ENCODE measurements at places on chromosomes 13 and 19. TPM values are rescaled to one million over a fixed set of nuclear protein-coding genes. Genes with fewer than 3 reads are reported as not detected.

- DNase-seq = no peak
Measured at GRCh38 chr13:41833831-41834230, 127.1 kb downstream of the VWA8 start.

DNA sequence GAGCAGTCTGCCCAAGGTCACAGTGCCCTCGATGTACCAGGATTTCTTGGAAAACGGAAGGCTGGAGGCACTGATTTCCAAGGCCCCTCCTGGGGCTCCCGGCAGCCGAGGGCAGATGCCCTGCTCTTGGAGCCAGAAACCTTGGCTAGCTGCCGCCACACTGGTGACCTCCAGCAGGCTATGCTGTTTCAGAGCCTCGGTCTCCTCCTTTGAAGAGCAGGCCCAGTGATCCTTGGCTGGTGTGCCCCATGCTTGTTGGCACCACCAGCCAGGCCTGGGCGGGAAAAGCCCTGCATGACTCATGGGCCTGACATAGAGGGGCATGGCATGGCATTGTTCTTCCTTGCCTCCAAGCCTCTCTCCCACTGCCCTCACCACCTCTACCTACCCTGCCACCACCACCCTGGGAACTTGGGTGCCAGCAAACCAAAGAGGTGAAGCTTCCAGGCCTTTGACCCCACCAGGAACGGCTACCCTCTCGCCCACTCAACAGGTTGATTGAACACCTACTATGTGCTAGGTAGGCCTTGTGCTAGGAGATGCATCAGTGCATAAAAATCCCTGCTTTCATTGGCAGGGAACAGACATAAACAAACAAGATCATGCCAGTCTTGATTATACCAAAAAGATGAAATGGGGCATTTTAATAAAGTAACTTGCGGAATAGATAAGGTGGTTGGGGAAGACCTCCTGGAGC is 1.6 kb upstream of the CLEC11A start:
- DNase-seq = no peak

DNA sequence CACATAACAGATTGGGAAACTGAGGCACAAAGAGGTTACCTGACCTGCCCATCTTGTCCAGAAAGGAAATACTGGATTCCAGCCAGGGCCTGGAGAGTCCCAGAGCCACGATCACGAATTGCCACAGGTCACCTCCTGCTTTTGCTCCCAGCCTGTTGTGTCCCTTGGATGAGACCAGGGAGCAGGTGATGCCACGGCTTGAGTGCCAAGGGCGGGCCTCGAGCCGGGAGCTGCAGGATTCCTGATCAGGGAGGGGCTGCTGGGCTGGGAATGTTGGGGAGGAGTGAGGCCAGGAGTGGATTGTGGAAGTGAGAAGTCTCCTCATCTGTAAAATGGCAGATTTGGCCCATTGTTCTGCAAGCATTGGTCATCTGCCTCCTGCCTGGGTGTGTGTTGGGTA is 29.4 kb downstream of the DNM2 start:
- no peak for DNase-seq

GRCh38 chr13:97515643-97516042 is 81.7 kb downstream of the RAP2A start:
- no peak for DNase-seq

DNA sequence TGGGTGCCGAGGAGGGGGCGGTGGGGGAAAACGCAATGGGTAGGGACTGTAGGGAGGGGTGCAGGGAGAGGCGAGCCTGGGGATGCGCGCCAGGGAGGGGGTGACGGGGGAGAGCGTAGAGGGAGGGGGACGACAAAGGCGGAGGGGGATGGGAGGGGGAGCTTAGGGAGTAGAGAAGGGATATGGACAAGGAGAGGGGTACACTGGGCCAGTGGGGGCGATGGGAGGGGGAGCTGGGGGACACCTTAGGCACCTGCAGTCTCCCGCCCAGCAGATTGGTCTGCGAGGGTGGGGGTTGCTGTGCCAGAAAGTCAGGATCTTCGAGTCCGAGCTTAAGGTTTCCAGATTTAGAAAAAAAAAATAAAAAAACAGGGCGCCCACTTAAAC is 15.7 kb downstream of the CCDC124 start:
- no peak for DNase-seq

- no peak for DNase-seq
Measured at GRCh38 chr19:42191855-42192254, 25.6 kb downstream of the DEDD2 start.

- no peak for DNase-seq
Measured at GRCh38 chr19:16002406-16003384, 53.9 kb downstream of the OR10H4 start.

DNA sequence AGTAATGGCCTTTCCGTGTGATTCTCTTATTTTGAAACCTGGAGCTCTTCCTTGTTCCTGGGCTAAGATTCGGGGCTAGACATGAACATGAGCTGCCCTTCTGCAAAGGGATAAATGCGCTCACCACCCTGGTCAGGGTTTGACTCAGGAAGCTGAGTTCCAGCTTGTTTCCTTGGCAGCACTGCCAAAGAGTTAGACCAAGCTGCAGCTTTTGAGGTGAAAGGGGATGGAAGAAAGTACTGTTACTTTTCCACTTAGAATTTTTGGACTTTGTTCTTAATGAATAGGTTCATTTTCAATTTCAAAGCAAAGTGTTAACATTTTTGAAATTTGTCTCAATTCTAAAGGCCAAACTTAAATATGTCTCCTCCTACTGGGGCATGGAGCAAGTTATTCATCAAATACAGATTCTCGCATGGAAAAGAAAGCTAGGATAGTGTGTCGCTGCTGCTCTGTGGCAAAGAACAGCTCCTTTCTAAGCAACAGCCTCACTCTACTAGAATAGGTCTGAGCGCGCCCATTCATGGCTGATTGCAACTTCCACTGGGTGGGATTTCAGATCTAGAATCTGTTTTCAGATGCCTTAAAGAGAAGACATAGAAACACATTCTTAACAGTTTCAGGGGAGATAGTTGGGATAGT is 2.2 kb downstream of the RGCC start:
- DNase-seq = no peak

- peak; percentile 60 for DNase-seq
Measured at GRCh38 chr19:49073514-49074378, 1.2 kb upstream of the KCNA7 start.

- DNase-seq = no peak
Measured at GRCh38 chr13:20157151-20157796, 3.6 kb downstream of the GJA3 start.

GRCh38 chr19:4519521-4520277 is 1.4 kb upstream of the PLIN4 start:
- no peak for DNase-seq

- DNase-seq = no peak
Measured at GRCh38 chr13:25966086-25966485, 85.7 kb downstream of the SHISA2 start.

DNA sequence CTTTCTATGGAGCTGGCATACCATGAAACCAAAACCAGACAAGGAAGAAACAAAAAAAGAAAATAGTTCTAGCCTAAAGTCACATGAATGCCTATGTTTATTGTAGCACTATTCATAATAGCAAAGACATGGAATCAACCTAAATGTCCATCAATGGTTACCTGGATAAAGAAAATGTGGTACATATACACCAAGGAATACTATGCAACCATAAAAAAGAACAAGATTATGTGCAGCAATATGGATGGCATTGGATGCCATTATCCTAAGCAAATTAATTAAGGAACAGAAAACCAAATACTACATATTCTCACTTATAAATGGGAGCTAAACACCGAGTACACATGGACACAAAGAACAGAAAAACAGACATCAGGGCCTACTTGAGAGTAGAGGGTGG is 10.5 kb downstream of the ZNF780A start:
- DNase-seq = no peak

- no peak for DNase-seq
Measured at GRCh38 chr13:74336546-74336945, 202.3 kb upstream of the KLF12 start.

GRCh38 chr19:48817585-48818124 is 6.8 kb upstream of the BCAT2 start:
- DNase-seq = no peak

DNA sequence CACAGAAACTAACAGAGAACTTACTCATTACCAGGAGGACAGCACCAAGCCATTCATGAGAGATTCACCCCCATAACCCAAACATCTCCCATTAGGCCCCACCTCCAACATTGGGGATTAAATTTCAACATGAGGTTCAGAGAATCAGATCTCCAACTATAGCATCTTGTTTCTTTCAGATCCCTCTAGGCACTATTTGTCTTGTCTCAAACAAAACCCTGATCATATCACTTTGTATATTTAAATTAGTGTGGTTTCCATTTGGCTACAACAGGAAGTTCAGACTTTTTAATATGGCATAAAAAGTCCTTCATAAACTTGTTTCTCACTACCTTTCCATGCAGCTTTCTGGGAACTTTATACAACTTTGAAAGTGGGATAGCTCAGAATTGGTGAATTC is 699.0 kb upstream of the MIR17HG start:
- no peak for DNase-seq

DNA sequence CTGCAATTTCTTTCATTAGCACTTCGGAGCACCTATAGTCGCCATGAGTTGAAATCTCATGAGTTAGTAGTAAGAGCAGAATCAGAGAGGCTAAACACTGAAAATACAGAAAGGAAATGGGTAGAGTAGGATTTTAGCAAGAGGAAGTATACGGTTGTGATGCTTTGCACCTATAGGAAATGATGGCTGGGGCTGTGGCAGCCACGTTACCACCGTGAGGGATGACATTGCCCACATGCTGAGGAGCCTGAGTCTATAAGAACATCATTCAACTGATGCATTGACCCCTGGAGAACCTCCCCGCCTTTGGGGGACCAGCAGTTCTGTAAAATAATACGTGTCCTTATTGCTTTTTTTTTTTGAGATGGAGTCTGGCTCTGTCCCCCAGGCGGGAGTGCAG is 20.4 kb downstream of the FAM187B start:
- no peak for DNase-seq

GRCh38 chr19:11364935-11365334 is 9.5 kb upstream of the SWSAP1 start:
- no peak for DNase-seq

DNA sequence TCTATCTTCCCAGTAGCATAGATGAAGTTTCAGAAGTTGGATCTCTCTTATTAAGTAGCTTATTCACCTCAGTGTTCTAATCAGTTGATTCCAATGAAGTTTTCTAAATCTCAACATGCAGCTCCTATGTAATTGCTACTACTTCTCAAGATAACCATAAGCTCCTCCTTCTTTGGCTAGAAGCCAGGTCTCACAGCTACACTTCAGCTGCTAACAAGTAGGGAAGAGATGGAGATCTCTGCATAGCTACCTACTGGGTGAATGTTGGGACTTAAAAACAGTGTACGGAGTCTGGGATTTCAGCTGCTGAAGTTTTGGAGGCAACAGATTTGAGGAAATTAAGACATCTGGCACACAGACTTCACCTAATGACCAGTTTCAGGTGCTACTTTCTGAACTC is 661.0 kb downstream of the SLITRK1 start:
- no peak for DNase-seq

GRCh38 chr19:7386308-7386707 is 37.6 kb downstream of the ARHGEF18 start:
- DNase-seq = no peak

The OR7G2 gene
- total RNA-seq = not detected

The FSD1 gene
- 58.8 TPM for total RNA-seq

The PTGIR gene
- total RNA-seq = not detected

The HCN2 gene
- 4.0 TPM for total RNA-seq

The PTPRS gene
- total RNA-seq = 218 TPM

The CRLF1 gene
- 9.5 TPM for total RNA-seq

Measured in H1 (cell line).